Activated T-helper 1 cell treated with anti-CD3 and anti-CD28 coated beads, Interleukin-2, amount 50 U/mL, for 16 hours (primary cell): ENCODE measurements at places on chromosomes 2 and 18.

DNA sequence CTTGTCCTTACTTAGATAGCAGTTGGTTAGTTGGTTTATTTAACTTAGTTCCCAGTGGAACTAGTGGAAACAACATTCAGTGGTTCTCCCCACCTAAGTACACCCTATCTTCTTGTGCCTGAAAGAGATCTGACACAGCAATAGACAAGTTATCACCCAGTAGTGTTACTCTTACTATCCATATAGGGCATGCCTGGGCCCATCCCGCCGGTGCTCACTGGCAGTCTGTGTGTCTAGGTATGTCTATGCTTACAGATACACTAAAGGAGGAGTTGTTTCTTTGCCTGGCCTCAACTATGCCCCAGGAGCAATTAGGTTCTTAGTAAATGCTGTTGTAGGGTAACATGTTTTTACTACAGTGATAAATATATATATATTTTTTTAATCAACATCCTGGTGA is 12.0 kb upstream of the NRP2 start:
- no peak for DNase-seq

- DNase-seq: no peak
Observed at GRCh38 chr2:207255565-207256470, 90.1 kb upstream of the KLF7 start.

- DNase-seq: no peak
Observed at GRCh38 chr2:201618744-201619662, 24.3 kb downstream of the TMEM237 start.

DNA sequence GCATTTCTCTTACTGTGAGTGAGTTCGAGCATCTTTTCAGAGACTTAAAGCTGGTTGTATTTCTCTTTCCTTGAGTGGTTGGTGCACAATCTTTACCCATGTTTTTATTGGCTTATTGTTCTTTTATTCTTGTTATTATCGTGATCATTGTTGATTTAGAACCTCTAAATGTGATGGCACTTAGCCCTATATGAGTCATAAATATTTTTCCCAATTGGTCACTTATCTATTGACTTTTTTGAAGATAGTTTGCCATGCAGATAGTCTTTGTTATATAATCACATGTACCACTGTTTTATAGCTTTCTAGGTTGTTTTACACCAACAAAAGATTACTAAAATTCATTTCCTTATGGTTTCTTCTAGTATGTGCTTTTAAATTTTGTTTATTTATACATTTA is 141.6 kb upstream of the MSH6 start:
- DNase-seq: no peak

- no peak for DNase-seq
Observed at GRCh38 chr2:180115675-180116074, 108.6 kb upstream of the CWC22 start.

DNA sequence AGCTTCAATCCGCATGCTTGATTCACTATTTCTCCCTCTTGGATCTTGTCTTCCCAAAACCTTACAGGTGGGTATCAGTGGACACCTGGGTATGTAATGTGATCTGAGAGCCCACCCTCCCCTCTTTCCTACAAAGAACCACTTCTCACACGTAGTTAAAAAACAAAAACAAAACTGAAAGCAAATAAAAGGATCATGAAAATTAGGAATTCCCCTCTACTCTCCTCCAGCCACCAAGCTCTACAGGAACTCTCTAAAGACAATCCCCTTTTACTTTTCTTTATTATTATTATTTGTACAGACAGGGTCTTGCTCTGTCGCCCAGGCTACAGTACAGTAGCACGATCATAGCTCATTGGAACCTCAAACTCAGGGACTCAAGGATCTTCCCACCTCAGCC is 40.8 kb upstream of the MYO1B start:
- DNase-seq: no peak

DNA sequence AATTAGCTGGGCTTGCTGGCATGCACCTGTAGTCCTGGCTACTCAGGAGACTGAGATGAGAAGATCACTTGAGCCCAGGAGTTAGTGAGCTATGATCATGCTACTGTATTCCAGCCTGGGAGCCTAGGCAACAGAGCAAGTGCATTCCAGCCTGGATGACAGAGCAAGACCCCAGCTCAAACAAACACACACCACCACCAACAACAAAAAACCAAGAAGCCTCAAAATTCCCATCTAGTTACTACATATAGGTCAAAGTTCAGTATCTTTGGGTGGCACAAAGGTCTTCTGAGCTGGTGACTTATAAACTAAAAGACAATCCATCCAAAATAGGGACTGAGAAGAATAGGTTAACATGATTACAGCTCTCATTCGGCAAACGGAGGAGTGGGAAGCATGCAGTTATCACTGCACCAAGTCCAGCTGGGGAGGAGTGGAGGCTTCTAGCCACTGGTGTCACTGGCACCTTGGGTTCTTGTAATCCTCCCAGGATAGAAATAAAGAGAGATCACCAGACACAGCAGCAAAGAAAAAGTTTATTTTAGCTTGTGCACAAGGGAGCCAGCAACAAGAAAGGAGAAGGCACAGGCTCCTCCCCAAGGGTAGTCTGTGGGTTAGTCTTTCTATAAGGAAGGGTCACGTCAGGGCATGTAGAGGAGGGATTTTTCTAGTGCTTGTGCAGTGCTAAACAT is 57.4 kb downstream of the SH2D6 start:
- no peak for DNase-seq

- no peak for DNase-seq
Observed at GRCh38 chr18:65752625-65753325, 2.0 kb downstream of the CDH7 start.

GRCh38 chr18:9469685-9470084 is 5.6 kb upstream of the RALBP1 start:
- DNase-seq: no peak

- DNase-seq: no peak
Observed at GRCh38 chr2:48306409-48307284, 223.3 kb upstream of the STON1 start.

DNA sequence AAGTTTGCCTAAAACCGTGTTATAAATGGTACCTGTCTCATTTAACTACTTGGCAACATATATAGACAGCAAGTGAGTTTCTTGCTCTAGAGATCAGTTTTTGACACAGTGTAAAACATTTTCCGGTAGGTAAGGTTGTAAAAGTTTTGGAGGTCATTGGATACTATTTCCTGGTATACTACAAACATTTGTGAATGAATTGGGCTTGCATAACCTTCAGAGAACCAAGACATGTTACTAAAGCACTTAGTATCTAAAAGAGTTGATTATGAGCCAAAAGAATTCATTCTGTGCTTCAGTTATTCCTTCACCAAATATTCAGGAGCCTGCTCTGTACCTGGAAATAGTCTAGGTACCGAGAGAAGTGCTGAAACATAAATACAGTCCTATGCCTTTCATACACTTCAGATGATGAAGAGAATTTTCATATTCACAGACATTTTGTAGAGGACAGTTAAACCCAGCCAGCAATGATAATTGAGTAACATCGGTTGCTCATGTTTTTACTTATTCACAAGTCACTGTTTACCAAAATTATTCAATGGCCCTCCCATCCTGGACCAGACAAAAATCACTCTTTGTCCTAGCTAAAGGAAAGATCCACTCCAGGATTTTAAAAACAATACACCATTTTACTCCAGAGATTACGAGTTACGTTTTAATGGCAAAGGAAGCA is 319.4 kb upstream of the RBMS1 start:
- DNase-seq: no peak

- DNase-seq: no peak
Observed at GRCh38 chr2:37330681-37331080, 6.0 kb upstream of the PRKD3 start.

DNA sequence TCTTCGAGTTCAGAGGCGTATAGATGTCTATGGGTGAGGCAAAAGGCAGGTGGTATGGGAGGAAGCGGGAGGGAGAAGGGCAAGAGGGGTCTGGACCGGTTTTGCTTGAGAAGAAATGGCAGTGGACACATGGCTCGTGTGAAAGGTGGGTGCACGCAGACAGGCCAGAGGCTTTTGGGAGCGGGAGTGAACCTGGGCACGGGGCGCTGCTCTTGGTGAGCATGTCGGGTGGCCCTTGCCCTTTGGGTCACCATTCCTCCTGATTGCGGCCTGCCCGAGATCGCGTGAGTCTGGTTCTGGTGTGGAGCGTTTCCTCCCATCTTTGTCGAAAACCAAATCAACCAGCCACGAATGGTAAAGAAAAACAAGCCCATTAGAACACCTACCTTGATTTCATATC is 12.6 kb downstream of the LDLRAD4 start:
- DNase-seq: no peak

DNA sequence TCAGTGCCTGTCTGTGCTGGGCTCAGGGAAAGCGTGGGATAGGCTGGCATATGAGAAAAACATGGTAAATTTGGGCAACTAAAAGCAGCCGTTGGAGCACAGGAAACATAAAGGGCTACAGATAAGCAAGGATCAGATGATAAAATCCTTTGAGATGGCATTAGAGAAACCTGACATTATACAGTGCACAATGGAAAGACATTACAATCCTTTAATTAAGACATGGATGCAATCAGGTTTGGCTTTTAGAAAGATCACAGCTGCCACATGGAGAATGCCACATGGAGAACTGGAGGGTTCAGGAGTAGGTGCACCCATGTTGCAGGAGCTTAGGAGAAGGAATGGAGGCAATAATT is 117.3 kb downstream of the CDC42EP3 start:
- no peak for DNase-seq

- no peak for DNase-seq
Observed at GRCh38 chr2:197152451-197153228, 157.9 kb downstream of the ANKRD44 start.

GRCh38 chr2:109128616-109129355 is at the start of gene SH3RF3:
TSS of gene SH3RF3 (plus strand) at chr2:109129205.
- no peak for DNase-seq

- no peak for DNase-seq
Observed at GRCh38 chr2:648476-649424, 28.5 kb downstream of the TMEM18 start.

GRCh38 chr2:65215946-65216345 is 11.7 kb upstream of the ACTR2 start:
- no peak for DNase-seq

DNA sequence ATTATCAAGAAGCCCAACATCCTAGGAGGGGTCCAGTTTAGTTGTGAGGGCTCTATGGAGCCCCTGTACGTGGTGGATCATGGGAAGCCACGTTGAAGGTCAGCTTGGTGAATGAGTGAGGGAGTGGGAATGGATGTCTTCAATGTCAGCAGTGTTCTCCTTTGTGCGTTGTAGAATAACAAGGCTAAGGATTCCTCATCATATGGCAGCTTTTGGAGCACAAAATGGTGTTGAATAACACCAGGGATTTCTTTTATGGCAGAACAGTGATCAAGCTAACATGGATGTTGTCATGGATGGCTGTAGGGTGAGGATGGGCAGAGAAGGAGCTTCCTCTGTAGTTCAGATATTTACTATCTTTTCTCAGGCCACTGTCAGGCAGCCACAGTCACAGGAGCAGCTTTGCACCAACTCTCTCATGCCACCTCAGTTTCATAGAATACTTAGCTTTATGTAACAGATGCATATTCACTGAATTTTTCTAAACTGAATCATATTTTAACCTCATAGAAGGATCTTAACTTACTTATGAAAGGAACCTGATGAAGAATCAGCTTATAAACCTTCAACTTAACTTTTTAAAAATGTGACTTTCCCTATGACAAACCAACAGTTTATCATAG is 284.5 kb upstream of the EPAS1 start:
- DNase-seq: no peak

GRCh38 chr2:101881131-101881530 is 110.6 kb upstream of the IL1R2 start:
- no peak for DNase-seq

- no peak for DNase-seq
Observed at GRCh38 chr2:208906330-208906729, 499.7 kb downstream of the PTH2R start.

GRCh38 chr2:239768031-239768790 is 256.9 kb downstream of the NDUFA10 start:
- no peak for DNase-seq

DNA sequence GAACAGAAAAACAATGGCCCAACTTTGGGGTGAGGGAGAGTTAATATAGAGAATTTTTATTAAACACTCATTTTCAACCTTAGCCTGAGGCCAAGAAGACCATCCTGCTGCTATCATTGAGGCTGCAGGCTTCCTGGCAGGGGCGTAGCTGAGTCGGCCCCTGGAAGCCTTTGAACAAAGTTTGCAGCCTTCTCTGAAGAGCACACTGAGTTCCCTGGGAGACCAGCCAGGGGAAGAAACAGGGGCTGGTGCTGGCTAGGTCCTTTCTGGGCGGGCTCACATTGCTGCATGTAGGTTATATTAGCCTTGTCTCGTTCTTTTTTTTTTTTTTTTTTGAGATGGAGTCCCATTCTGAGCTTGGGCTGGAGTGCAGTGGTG is 126.8 kb upstream of the HS6ST1 start:
- no peak for DNase-seq

DNA sequence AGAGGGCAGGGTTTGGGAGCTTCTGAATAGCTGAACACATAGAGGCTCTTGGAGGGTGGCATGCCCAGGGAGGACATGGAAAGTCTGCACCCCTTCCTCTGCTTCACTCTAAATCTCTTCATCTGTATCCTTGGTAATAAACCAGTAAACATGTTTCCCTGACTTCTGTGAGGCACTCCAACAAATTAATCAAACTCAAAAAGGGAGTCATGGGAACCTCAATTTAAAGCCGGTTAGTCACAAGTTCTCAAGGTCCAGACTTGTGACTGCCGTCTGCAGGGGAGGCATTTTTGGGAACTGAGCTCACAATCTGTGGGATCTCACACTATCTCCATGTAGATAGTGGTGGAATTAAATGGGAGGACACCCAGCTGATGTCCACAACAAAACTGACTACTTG is 33.1 kb upstream of the STON1 start:
- no peak for DNase-seq

GRCh38 chr18:9808295-9809241 is 77.2 kb upstream of the TXNDC2 start:
- no peak for DNase-seq

- DNase-seq: no peak
Observed at GRCh38 chr2:128686881-128687555, 368.4 kb upstream of the HS6ST1 start.

DNA sequence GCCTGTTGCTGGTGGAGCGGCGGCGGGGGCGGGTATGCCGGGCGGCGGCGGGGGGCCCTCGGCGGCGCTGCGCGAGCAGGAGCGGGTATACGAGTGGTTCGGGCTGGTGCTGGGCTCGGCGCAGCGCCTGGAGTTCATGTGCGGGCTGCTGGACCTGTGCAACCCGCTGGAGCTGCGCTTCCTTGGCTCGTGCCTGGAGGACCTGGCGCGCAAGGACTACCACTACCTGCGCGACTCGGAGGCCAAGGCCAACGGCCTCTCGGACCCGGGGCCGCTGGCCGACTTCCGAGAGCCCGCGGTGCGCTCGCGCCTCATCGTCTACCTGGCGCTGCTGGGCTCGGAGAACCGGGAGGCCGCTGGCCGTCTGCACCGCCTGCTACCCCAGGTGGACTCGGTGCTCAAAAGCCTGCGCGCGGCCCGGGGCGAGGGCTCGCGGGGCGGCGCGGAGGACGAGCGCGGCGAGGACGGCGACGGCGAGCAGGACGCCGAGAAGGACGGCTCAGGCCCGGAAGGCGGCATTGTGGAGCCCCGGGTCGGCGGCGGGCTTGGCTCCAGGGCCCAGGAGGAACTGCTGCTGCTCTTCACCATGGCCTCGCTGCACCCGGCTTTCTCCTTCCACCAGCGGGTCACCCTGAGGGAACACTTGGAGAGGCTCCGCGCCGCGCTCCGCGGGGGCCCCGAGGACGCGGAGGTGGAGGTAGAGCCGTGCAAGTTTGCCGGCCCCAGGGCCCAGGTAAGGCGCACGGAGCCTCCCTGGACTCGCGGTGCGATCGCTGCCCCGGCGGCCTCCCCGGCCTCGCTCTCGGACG is 1.0 kb downstream of the ZCCHC2 start:
- peak; percentile 25 for DNase-seq
